ENCODE measurements at places on chromosomes 13 and 19.

DNA sequence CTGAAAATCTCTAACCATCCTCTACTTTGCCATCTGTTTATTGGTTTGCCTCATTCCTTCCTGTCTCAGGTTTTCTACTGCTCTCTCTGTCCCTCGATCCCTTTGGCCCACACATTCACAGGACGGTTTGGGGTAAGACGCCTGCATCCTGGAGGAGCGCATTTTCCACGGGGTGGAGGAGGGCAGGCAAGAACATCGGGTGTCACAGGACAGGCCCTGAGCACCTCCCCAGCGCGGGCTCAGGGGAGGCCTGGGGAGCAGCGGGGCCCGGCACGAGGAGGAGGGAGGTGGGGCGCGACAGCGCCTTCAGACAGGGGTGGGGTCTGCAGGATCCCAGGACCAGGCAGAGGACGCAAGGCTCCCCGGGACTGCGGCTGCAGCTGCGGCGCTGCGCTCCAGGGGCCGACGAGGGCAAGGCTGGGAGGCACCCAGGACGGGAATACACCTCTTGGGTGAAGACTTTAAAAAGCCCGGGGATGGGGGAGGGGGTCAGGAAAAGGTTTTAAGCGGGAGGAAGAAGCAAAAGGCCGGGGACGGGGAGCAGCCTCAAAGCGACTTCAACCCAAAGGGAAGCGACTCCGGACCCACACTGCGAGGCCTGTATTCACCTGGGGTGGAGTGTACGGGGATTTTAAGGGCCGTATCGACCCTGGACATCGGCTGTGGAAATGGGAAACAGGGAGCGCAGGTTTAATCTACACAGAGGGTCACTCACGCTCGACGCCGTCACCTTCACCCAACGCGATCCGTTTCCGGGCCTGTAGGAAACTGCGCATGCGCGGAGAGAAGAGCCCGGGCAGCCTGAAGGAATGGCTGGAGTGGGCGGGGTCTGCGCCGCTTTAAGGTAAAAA is at the start of gene ZNF415:
Gene ZNF415, minus strand, starts transcription at position 770 of the 851 bp plus-strand sequence. CDS start 10,234 bp downstream, outside the sequence.
- DNase-seq, result no peak

DNA sequence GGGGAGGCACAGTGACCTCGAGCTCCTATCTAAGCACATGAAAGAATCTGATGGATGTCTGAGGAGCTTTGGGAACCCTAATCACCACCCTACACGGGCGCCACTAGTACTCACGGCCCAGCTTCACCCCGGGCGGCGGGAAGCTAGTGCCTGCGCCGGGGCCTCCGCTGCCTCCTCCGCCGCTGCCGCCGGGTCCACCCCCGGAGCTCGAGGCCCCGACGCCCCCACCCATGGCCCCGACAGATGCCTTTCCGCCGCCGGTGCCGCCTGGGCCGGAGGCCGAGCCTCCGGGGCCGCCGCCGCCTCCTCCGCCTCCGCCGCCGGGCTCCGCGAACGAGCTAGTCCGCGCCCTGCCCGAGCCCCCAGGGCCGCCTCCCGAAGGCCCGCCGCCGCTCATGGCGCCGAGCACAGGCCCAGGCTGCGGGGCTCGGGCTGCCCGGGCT is 312 bp downstream of the GSK3A start:
- no peak for DNase-seq

DNA sequence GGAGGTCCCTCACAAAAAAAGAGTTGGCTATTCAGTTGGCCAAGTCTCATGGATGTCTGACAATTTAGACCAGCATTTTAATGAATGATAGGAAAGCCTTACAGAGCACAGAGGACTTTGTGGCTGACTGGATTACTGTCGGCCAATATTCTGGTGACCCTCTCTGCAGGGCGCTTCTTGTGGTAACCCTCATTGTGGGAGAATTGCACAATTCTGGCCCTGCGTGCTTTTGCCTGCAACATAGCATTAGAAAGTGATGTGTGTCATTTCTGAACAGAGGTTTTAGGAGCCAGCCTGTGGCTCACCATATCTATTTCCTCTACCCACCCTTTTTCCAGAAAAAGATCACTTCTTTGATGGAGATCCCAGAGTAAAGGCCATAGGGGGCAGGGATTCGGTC is 71.4 kb downstream of the EFNB2 start:
- DNase-seq, result no peak

GRCh38 chr13:79030513-79030912 is 371.6 kb upstream of the OBI1 start:
- DNase-seq, result no peak

DNA sequence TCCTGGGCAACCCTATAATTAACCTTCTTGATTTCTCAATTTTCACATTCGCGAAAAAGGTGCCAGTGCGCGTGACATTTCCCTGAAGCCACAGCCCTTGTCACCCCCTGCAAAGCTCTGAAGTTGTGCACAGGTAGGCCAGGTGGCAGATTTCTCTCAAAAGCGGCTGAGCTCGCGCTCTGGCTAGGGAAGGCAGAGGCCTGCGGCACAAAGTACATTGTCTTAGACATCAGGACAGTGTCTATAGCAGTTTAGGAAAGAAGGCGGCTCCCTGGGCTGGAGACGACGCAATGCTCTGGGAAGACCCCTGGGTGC is 42.9 kb upstream of the ZNF14 start:
- peak; percentile 76 for DNase-seq

GRCh38 chr19:4969292-4969771 is 419 bp downstream of the KDM4B start:
- no peak for DNase-seq

GRCh38 chr13:36549126-36549702 is 116.9 kb downstream of the CCNA1 start:
- no peak for DNase-seq

DNA sequence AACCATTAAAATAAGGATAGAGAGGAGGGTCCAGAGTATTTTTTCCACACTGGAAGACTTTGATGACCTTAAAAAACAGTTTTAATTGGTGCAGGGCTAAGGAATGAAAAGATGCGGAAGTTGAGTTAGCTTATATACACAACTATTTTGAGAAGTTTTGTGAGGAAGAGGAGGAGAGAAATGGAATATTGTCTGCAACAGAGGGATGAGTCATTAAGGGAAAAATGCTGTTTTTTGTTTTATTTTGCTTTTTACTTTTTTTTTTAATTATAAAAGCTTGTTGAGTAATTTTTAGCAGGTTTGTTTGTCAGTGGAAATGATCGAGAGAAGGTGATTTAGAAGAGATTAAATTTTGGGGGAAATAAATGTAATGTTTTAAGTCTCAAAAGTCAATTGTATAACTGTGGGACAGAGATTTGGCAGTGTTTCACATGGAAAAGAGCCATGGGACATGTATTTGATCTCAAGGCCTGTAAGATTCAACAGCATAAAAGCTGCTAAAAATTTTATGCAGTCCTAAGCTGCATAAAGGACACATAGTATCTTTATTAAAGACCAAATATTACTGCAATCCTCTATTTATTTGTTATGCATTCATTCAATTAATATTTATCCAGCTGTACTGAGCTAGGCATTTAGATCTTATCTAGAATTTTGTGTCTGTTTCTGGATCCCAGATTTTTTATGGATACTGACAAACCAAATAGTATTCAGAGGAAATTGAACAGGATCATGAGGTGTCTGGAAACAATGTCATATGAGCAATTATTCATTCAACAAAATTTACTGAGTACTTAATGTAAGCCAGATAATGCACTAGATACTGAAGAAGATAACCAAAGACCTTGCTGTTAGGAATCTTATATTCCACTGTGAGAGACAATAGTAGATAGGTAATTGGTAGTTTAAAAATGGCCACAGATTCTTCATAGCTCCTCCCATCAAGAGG is 72.7 kb downstream of the DNAJC15 start:
- DNase-seq, result no peak

DNA sequence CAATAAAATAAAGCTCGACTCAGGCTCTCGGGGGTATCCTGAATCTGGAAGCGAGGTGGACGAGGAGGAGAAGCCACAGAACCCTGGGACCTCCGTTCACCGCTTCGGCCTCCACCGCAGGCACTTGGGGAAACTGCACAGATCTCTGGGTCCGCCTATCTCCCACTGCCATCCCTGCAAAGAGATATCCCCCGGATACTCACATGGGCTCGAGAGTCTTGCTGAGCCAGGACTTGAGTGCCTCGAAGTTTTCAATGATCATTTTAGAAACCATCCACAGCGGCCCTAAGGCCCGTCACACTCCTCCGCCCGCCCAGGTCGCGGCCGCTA is 589 bp downstream of the RBM26 start:
- no peak for DNase-seq

DNA sequence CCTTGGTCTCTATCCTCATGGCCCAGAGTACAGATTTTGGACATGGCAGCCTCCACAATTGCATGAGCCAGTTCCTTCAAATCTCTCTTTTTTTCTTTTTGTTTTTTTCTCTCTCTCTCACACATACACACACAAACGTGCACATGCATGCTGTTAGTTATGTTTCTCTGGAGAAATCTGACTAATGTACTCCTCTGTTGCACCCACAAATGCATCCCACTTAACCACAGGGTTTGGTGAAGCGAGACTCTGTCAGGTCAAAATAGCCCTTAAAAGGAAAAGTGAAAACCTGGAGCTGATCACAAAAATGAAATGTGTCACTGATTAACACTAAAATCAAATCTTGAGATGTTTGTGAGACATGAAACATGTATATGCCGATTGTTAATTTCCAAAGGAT is 374.6 kb upstream of the ARGLU1 start:
- no peak for DNase-seq

DNA sequence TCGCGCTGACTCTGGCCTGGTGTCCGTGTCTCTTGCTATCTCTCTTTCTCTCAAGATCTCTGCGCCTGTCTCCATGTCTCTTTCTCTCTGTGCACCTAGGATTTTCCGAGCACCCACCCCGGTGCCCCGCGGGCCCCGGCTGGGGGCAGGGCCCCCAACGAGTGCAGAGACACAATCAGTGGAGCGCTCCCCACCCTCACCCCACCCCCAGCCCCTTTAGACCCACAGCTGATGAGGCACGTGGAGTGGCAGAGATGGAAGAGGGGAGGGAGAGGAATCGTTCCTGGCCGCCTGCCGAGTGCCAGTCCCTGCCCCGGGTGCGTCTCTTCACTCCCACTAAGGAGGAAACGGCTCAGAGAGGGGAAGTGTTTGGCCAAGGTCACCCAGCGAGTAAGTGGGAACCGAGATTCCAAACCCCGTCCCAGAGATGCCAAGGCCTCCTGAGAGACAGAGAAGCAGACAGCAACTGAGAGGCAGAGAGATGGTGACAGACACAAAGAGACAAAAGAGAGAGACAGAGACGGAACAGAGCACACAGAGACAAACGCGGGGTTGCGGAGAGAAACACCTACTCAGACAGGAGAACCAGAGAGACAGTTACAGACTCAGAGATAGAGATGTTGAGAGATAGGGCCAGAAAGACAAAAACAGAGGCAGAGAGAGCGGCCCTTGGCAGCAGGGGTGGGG is 626 bp upstream of the BCL3 start:
- DNase-seq, result peak; percentile 49

- DNase-seq, result no peak
Observed at GRCh38 chr19:13507053-13507611, 853 bp upstream of the CACNA1A start.

DNA sequence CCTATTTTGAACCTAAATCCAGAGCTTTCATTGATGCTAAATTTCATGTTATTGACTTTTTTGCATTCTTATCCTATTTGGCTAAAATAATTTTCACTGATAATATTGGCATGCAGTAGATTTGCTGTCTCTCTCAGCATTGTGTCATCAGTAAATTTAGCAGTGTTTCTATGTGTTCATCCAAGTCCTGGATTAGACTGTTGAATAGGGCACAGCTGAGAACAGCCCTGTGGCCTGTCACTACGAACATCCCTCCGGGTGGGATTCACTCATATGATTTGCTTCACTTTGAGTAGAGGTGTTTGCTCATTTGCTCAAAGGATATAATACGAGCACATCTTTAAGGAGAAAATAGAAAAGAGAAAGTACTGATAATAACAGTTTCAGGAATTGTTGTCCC is 101.5 kb downstream of the HSPH1 start:
- no peak for DNase-seq

- no peak for DNase-seq
Observed at GRCh38 chr13:48398450-48399095, 14.3 kb downstream of the LPAR6 start.

GRCh38 chr19:51417107-51417809 is at the start of gene SIGLEC10:
SIGLEC10 (minus strand) TSS chr19:51417642; CDS start chr19:51417581, 61 bp downstream.
- no peak for DNase-seq

- DNase-seq, result no peak
Observed at GRCh38 chr13:93740334-93740733, 513.7 kb downstream of the GPC6 start.

DNA sequence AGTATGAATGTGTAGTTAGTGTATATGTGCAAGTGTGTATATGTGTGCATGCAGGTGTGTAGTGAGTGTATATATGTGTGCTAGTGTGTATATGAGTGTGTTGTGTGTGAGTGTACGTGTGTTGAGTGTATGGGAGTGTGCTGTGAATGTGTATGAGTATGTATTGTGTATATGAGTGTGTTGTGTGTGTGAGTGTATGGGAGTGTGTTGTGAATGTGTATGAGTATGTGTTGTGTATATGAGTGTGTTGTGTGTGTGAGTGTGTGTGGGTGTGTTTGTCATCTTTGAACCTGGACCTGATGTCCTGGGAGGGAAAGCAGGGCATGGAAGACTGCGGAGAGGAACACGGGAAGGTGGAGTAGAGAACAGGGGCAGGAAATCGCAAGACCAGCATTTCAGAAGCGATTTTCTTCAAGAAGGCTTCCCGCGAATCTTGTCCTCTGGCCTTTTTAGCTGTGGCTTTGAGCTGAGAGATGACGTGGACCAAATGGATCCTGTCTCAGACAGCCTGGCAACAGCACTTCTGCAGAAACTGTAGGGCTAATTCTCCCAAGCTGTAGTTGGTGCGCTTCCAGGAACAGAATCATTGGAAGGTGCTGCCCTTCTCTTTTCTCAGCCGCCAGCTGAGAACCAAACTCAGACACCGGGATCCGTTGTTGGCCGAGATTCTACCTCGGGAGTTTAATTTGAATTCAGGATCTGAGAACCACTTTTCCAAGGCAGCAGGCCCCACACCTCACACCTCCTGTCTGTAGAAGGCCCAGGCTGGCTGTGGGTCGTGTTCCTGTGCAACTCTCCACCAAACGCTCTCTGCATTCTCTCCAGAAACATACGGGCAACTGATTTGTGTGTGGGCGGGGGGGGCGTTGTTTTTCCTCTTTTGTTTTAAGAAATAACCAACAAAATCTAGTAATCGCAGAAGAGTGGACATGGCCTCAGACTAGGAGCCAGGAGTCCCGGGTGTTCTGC is 94.7 kb upstream of the RAP2A start:
- no peak for DNase-seq

DNA sequence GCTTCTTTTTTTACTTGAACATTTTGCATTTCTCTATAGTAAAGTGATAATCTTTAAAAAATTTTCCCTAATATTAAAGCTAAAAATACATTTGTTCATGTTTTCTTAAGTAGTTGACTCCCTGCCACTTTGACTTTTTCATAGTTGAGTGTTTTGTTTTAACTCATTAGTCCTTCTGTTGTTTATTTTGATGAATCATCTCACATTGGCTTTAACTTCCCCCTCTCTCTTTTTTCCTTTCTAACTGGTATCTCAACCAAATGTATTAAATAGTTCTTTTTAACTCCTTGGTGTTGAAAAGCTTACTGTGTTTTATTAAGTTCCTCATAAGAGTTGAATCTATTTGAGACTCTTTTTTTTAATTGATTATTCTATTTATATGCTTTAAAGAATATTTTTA is 2.8 kb downstream of the TNFSF13B start:
- no peak for DNase-seq

GRCh38 chr19:31174948-31175347 is 174.3 kb downstream of the TSHZ3 start:
- no peak for DNase-seq

Measured in NCI-H510A treated with DMSO at 0.1 percent for 48 hours (cell line).